Stimulated activated memory B cell treated with anti-CD40 and anti-IgM and Interleukin-4, amounts not matched to agents 10 μg/mL and 1 μg/mL and 100 μg/mL, for 72 hours (primary cell): ENCODE measurements at places on chromosomes 16 and 17.

DNA sequence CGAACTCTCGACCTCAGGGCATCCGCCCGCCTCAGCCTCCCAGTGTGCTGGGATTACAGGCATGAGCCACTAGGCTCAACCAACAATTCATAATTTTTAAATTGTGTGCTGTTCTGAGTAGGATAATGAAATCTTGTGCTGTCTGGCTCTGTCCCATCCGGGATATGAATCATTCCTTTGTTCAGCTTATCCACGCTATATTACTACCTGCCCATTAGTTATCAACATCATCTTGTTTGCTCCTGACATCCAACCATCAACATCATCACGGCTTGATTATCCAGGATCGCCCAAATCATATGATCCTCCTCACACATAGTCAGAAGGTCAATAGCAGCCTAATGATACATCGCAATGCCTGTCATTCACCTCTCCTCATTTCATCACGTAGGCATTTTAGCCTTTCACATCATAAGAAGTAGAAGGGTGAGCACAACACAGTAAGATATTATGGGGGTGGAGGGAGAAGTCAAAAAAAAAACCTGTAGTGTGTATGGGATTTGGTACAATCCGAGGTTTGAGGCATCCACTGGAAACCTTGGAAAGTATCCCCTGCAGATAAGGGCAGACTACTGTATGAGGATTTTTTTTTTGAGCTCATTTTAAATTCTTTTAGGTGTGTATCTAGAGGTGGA is 77.0 kb upstream of the SIAH1 start:
- ATAC-seq, result no peak

DNA sequence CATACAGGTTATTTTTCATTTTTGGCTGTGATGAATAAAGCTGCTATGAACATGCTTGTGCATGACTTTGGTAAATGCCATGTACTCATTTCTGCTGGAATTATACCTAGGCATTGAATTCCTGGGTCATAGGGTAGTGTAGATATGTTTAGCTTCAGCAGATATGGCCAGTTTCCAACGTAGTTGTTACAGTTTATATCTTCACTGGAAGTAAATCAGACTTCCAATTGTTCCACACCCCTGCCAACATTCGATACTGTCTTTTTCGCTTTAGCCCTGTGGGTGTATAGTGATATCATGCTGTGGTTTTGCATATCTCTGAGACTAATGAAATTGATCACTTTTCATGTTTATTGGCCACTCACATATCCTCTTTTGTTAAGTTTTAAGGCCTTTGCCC is 50.4 kb downstream of the ARHGAP27 start:
- ATAC-seq, result no peak

DNA sequence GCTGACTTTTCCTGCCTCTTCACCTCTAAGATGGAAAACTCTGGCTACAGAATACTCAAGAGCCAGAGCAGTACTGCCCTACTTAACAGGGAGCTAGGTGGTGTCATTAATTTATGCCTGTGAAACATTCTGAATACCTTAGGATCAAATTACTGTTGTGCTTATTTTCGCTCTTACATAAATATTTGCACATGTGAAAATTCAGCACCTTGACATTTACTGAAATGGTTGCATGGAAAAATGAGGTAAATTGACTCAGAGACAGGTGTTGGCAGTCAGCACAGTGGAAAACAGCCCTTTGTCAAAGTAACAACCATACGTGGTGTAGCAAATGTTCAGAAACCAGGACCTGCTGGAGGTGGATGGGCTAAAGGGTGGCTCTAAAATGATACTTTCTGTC is 193.6 kb downstream of the CDH8 start:
- ATAC-seq, result no peak

DNA sequence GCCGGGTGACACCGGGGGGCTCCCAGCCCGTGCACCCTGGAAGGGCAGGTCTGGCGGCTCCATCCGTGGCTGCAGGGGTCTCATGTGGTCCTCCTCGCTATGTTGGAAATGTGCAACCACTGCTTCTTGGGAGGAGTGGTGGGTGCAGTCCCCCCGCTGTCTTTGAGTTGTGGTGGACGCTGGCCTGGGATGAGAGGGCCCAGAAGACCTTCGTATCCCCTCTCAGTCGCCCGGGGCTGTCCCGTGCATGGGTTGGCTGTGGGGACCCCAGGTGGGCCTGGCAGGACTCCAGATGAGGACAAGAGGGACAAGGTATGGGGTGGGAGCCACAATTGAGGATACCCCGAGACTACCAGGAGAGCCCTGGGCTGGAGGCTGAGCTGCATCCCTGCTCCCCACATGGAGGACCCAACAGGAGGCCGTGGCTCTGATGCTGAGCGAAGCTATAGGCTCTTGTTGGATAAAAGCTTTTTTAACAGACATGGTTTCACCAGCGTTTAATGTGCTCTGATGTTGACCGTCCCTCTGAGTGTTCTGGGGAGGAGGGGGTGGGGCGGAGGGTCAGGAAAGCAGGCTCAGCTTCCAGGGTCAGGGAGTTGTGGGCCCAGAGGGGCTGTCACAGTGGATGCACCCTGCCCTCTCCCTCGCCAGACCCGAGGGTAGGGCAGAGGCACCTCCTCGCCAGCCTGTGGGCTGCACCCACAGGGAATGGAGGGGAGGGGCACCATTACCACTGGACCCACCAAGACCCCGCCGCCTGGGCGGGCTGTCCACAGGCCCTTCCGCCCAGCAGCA is 5.4 kb downstream of the SPATA2L start:
- no peak for ATAC-seq

DNA sequence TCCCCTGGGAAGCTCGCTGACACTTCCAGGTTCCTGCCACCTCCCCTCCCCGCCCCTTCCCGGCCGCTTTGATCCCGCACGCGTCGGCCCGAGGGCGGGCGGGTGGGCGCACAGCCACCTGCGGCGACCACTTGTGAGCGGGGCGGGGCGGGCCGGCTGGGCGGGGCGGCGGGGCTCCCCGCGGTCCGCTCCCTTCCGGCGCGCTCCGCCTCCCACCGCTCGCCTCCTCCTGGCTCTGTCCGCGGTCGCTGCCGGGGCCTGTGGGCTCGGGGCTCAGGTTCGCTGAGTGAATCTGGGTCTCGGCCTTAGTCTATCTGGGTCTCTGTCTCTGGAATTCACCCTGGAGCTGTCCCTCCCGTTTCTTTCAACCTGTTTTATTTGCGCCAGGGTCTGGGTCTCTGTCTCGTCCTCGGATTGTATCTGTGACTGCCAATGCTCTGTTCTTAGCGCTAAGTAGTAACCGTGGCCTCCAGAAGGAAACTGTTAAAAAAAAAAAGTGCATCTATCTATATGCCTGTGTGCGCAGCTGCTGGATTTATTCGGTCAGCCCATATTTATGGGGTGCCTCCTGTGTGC is 2.7 kb upstream of the HES7 start:
- ATAC-seq, result peak; percentile 61

- ATAC-seq, result no peak
Measured at GRCh38 chr17:74059479-74060240, 143.8 kb upstream of the RPL38 start.

GRCh38 chr17:77106874-77107358 is 33.9 kb upstream of the SEC14L1 start:
- ATAC-seq, result peak; percentile 81

DNA sequence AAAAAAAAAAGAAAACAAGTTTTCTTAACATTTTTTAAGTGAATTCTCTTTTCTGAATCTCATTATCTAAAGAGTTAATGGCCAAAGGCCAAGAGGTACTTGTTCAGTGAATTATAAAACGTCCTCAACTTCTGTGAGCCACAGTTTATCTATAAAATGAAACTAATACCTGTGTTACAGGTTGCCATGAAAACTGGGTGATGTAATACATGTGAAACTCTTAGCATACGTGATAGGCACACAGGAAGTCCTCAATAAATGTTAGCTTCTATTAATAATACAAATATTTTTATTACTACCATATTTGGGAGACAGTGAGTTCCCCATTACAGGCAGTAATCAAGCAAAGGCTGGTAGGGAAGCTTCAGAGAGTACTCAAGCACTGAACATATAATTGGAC is 13.5 kb upstream of the INPP5K start:
- ATAC-seq, result no peak

GRCh38 chr17:29612404-29613280 is 10.1 kb downstream of the CORO6 start:
- ATAC-seq, result no peak

DNA sequence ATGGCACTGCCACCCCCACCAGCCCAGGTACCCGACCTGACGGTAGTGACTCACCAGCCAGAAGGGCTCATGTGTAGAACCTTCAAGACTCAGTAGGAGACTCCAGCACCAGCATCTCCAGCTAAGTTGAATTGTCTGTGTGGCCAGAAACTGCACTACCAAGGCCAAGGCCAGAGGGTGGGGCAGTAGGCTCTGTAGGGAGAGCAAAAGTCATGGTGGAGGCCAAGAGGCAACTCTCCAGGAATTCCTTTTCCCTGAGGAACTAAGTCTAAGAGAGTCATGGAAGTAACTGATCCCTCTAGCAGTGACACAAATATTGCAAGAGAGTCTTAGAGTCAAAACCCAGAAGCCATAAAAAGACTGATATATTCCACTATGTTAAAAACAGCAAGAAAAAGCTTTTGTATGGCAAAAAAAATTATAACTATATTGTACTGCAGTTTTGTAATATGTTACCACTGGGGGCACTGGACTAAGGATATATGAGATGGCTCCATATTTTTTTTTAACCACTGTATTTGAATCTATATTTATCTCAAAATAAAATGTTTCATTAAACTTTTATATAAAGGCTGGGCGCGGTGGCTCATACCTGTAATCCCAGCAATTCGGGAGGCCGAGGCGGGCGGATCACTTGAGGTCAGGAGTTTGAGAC is 30.2 kb upstream of the GUCY2D start:
- ATAC-seq, result no peak

DNA sequence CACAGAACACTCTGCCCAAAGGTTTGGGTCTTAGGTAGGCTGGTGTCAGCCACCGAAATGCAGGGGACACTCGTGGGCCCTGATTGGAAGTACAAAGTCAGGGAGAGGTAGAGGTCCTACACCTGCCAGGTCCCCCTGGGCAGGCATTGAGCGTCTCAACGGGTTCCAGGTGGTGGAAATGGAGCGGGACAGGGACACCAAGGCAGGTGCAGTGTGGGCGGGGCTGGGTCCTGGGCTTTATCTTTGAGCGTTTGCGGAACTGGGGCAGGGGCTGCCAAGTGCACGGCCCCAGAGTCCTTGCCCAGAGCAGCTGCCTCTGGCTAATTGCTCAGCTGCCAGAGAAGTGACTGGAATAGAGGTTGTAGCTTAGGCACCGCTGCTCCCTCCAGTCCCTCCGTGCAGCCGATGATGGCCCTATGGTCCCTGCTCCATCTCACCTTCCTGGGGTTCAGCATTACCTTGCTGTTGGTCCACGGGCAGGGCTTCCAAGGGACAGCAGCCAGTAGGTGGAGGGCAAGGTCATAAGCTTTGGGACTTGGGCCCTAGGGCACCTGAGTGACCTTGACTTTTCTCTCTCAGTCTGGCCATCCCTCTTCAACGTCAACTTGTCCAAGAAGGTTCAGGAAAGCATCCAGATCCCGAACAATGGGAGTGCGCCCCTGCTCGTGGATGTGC is at the start of gene ZACN:
Gene ZACN, plus strand, starts transcription at position 323 of the 675 bp plus-strand sequence. Its CDS starts 83 bp downstream, at position 406.
- no peak for ATAC-seq

DNA sequence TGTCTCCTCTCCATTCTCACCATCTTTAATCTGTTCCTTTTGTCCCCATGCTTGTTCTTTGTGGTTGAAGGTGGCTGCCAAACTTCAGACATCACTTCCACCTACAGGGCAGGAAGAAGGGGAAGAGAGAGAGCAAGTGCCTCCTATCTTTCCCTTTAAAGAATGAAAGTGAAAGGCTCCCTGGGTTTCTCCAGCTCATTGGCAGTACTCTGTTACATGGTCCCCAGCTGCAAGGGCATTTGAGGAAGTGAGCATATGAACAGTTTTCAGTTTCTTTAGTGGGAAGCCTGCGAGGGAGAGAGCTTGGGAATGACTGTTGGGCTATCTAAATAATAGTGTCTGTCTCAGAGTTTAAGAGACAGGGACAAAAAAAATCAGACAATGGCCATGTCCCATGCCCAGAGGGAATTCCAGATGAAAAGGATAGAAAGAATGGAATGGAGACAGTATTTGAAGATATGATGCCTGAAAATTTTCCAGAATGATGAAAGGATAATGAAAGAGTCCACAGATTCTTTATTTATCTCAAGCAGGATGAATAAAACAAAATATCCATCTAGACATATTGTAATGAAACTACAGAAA is 159.9 kb downstream of the LGALS9B start:
- ATAC-seq, result no peak

- ATAC-seq, result no peak
Measured at GRCh38 chr17:41710472-41711090, 1.6 kb upstream of the GAST start.

- no peak for ATAC-seq
Measured at GRCh38 chr17:83175822-83176622, 96.6 kb downstream of the METRNL start.

DNA sequence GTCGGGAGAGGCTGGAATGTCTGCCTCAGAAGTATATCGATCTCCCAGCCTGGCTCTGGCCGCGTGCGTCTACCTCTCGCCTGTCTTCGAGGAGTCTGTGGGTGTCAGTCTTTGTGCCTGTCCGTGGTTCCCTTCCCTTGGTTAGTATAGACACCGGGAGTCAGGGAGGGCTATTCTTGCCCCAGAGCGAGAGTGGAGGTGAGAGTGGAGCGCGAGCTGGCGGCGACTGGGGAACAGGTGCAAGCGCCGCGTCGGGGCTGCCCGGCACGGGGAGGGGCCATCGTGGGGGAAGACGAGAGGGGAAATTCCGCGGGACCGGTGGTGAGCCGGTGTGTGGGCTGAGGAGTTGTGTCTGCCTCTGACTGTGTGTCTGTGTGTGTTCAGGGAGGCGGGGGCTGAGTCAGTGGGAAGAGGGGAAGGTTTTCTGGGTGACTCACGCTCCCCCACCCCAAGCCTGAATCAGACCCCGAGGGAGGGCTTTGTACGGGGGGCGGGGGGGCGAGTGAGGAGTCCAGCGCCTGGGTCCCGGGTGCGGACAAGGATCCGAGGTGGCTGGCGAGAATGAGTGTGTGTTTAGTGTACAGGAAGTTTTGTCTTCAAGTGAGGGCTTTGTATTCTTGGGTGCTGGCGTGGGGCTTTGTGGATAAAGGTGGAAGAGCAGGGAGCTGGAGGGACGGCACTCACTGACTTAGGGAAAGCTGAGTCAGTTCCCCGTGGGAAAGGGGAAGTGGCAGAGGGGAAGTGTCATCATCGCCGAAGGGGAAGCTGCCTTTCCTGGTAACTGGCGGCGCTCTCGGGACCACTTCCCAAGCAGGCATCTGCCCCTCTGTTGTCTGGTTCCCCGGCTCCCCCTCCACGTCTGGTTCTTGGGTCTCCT is 8.6 kb downstream of the KDM6B start:
- ATAC-seq, result peak; percentile 66

GRCh38 chr16:80585764-80586163 is 45.0 kb downstream of the DYNLRB2 start:
- peak; percentile 61 for ATAC-seq

DNA sequence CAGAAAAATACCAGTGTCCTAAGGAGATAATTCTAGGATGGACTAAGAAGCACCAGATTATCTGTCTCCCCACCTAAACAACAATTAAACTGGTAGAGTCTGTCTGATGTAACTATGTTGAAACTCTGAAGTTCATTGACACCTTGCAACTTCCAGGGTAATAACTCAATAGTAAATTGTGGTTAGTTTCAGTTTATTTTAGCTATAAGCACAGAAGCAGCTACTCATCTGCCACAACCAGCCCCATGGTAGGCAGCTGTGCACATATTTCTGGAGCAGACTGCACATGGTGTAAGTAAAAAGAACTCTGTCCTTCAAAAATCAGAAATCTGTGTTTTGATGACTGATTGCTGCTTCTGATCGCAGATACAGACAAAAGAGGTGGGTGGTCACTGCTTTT is 852.1 kb downstream of the CDH11 start:
- ATAC-seq, result no peak
